ENCODE measurements at places on chromosomes 13 and 19.

GRCh38 chr19:20662421-20663105 is 1.2 kb upstream of the ZNF626 start:
- DNase-seq, result no peak

DNA sequence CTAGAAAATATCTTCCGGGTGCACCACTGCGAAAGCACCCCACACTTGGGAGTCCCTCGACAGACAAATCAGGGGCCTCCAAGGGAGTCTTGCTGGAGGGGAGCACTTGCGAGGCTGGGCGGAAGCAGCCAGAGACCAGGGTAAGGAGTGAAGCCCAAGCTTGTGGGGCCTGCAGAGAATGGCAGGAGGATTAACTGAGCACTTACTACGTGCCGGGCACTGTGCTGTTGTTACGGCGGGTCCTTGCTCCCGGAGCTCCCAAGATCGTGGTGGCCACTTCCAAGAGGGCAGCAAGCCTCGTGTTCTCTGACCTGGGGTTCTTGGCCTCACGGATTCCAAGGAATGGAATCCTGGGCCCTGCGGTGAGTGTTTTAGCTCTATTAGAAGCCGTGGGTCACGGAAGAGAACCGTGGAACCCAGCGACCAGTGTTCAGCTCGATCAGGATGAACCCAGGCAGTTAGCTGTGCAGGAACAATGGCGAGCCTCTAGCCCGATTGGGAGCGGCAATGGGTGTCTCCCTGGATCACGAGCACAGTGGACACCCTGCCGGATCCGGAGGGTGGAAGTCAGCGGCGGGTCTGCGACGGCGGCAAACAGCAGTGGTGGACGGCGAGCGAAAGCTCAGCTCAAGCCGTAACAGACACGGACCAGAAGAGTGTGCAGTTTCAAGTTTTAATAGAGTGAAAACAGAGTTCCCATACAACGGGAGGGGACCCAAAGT is 9.6 kb downstream of the TTYH1 start:
- no peak for DNase-seq

- DNase-seq, result no peak
Observed at GRCh38 chr13:20814224-20814910, 40.6 kb upstream of the EEF1AKMT1 start.

GRCh38 chr13:33832872-33833271 is 14.9 kb downstream of the RFC3 start:
- DNase-seq, result no peak

- DNase-seq, result no peak
Observed at GRCh38 chr13:91112201-91112923, 235.1 kb upstream of the MIR17HG start.

DNA sequence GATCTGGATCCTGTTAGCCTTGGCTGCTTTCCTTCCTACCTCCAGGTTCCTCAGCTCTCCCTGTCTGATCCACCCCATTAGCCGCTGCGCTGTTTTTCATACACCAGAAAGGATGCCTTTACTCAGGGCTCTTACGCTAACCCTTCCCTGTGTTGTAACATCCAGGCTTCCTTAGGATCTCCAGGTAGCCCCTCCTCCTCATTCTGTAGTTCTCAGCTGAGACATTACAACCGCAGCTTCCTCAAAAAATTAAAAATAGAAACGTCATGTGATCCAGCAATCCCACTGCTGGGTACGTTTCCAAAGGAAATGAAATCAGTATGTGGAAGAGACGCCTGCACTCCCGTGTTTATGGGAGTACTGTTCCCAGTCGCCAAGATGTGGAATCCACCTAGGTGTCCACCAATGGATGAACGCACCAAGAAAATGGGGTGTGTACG is 18.4 kb upstream of the MYADM start:
- no peak for DNase-seq

- no peak for DNase-seq
Observed at GRCh38 chr19:47561440-47562057, 11.4 kb downstream of the ZNF541 start.

GRCh38 chr13:86324191-86324590 is 525.0 kb upstream of the SLITRK6 start:
- no peak for DNase-seq

DNA sequence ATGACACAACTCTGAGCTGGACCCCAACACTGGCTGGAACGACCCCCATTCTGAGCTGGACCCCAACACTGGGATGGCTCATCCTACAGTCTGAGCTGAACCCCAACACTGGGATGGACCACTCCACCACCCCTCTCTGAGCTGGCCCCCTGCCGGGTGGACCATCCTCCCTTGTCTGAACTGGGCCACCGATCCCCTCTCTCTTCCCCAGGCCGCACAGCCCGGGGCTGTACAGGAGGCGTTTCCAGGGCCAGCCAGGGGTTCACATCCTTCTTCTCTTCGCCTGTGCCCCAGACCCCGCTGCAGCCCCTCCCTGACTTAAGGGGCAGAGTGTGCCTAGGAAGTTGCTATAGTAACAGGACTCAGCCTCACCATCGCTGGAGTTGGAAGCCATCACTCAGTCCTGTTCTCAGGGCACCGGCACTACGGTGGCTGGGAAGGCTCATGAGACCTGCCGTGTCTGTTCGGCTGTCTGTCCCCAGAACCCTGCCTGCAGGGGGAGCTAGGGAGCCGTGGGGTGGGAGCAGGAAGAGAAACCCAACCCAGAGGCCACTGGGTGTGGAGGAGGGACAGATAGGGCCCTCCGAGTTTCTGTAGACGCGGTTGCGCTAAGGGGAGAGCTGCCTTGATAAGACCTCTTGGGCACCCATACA is 3.7 kb downstream of the PRKACA start:
- DNase-seq, result peak; percentile 54

- no peak for DNase-seq
Observed at GRCh38 chr13:47146136-47146535, 249.3 kb upstream of the HTR2A start.

DNA sequence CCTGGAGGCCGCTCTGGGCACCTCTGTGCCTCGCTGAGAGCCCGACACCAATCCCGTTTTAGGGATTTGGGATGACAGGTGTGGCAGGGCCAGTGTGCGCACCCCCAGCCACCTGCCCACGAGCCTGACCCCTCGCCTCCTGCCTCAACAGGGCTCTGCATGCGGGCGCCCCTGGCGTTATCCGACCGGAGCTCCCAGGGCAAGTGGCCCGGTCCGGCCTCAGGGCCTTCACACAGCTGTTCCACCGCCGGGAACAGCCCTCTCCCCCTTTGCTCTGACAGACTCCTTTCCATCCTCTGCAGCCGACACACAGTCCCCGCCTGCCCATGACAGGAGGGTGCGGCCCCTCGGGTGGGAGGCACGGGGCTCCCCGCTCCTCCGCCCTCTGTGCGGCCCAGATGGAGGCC is 7.1 kb upstream of the WDR18 start:
- no peak for DNase-seq

DNA sequence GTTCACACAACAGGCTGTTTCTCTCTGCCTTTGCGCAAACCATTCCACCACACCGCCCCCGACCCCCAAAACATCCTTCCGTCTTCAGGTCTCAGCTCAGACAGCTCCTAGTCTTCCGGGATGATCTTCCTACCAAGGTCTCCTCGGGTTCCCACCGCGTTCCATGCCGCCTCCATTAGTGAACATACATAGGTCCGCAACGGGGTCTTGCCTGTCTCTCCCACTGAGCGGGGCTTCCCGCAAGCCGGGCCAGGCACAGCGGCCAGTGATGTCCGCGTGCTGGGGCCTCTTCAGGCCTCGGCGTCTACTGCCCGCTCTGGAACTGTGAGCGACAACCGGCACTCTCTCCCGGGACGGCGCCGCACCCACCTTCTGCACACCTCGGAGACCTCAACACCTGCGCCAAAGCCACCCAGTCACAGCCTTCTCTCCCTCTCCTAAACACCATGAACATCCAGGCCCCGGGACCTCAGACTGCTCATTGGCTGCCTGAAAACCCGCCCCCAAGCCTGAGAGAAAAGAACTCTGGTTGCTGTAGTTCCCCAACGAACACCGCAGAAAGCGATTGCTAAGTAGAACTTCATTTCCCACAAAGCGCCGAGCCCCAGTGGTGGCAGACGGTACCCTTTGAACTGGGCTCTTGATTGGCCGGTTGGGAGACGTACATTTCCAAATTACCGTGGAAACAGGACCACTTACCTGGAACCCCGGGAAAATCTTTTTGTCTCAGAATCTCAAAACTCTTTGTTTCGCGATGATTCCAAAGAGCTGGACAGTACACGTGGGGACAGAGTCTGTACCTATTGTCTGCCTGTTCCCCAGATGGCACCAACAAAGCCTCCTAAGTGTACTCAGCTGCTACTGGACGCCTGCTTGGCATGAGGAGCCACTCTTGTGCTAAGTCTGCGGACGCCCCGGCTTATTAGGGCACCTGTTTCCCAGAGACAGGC is 9.5 kb downstream of the DYRK1B start:
- DNase-seq, result peak; percentile 91

GRCh38 chr13:62583466-62583865 is 1167.8 kb upstream of the PCDH20 start:
- DNase-seq, result no peak

Measured in activated CD4-positive, alpha-beta memory T cell treated with anti-CD3 and anti-CD28 coated beads, Interleukin-2, amount 10 ng/mL, durations not matched to agents 7 days and 5 days (primary cell).